ENCODE measurements at places on chromosomes 12 and 14.
A peak's percentile ranks its signal among the peaks of the same experiment; 100 is the strongest.

- peak; percentile 51 for DNase-seq
Measured at GRCh38 chr12:16323010-16323409, 24.4 kb upstream of the MGST1 start.

DNA sequence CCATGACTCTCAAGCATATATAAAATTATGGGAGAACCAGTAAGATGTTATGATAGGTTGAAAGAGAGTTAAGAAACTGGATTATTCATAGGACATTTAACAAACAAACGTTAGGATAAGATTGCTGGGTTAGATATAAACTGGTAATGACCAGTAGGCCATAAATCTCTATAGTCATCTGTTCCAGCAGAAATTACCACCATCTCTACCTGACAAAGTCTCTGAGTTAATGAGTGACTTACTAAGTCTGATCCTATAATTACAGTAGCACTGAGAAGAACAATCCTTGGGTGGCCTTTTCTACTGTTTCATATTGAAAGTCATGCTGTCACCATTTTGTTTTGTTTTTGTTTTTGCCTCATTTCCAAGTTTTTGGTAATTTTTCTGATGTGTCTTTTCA is 136.9 kb upstream of the CNOT2 start:
- no peak for DNase-seq

DNA sequence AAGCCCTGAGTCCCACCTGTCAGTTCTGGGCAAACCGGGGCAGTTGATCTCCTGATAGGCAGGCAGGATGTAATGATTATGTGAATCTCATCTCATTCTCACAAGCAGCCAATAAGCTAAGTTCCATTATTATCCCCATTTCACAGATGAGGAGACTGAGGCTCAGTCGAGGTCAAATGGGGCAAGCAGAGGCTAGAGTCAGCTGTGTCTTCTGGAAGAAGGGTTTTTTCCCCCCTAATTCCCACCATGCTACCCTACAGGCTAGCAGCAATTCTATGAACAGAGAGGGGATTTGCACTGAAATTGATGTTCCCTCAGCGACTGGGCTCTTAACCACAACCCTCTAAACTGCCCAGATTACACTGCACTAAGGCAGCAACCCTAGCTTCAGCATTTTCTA is 93.8 kb upstream of the MAP1LC3B2 start:
- DNase-seq, result no peak

GRCh38 chr14:52692248-52692962 is 3.0 kb downstream of the ERO1A start:
- DNase-seq, result peak; percentile 28

DNA sequence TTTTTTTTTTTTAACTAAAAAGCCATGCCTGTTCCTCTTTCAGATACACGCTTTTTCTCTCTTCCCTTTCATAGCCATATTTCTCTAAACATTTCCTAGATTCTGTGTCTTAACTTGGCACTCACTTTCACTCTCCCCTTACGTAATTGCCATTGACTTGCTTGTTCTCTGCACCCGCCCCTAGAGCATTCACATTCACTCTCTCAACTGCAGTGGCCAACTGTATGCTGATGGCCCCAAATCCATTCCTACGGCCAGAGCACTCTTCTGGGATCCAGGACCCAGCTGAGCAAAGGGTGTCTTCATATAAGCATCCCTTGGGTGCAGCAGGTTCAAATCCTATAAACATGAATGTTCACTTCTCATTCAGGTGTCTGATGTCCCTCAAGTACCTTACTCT is 59.5 kb downstream of the CKB start:
- DNase-seq, result no peak

GRCh38 chr14:20873370-20874177 is 17.6 kb upstream of the RNASE3 start:
- DNase-seq, result peak; percentile 64

DNA sequence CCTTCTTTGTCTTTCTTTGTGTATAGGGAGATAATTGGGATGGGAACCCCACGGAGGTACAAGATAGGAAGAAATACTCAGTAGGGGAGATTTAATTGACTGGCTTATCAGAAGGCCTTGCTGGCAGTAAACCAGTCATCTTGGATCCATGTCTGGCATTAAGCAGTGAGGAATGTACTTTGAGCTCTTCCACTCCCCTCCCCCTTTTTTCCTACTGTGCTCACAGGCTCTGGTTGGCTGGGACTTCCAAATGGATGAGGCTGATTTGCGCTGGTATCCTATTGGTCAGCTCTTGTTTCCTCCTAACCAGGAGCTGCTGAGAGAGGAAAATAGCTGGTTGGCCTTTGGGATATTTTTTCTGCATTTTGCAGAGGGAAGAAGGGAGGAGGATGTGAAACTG is 24.7 kb downstream of the NGDN start:
- peak; percentile 53 for DNase-seq

- DNase-seq, result no peak
Measured at GRCh38 chr12:52041695-52042123, 9.5 kb upstream of the NR4A1 start.

DNA sequence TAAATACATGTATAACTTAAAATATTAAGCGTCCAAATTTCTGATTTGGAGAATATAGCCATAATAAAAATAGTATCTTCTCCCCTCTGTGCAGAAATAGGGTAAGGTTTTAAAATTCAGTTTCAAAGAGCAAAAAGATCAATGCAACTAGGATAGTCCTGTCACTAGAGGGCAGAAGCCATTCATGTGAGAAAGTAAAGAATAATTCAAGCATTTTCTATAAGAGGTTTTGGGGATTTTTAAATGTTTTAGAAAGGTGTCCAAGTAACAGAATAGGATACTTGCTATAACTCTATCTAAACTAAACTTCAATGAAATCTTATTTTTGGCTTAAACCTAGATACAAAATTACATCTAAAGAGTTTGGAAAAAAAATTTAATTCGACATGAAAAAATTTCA is 50.3 kb downstream of the ADAMTS20 start:
- peak; percentile 44 for DNase-seq

GRCh38 chr14:105605464-105606304 is 79.3 kb downstream of the TMEM121 start:
- no peak for DNase-seq

DNA sequence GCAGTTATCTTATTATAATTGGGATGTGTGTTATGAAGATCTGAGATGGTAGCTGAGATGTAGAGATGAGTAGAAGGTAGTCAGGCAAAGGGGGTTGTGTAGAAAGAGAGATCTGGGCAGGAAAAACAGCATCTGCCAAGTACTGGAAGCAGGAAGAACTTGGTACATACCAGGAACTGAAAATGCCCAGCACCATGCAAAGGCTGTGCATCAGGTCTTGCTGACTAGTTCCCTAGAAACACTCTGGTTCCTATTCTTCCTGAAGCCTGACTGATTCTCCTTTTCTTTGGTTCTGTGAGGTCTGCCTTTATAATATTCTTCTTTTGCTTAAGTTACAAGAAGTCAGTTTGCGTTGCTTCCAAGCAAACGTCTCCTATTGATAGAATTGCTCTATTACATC is 6.7 kb upstream of the NFATC4 start:
- no peak for DNase-seq

DNA sequence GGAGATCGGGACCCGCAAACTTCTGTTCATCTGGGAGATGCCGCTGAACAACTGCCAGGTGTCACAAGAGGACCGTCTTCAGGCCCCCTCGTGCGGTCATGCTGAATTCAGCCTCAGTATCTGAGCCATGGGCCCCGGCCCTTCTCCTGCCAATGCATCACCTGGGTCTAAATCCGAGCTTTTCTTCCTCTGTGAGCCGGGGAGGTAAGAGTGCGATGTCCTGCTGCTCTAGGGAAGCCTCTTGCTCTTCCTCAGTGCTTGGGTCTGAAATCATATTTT is 155.8 kb upstream of the FKBP4 start:
- DNase-seq, result no peak

- peak; percentile 52 for DNase-seq
Measured at GRCh38 chr12:123891516-123892179, 81.0 kb downstream of the CCDC92 start.

- DNase-seq, result no peak
Measured at GRCh38 chr12:51323966-51324895, at the start of gene BIN2. Gene BIN2, minus strand, starts transcription at chr12:51324174. Its CDS starts 72 bp downstream, at chr12:51324102.

GRCh38 chr12:14362352-14362751 is 3.1 kb upstream of the ATF7IP start:
- DNase-seq, result no peak

GRCh38 chr12:114911196-114911595 is 227.2 kb upstream of the TBX3 start:
- no peak for DNase-seq

DNA sequence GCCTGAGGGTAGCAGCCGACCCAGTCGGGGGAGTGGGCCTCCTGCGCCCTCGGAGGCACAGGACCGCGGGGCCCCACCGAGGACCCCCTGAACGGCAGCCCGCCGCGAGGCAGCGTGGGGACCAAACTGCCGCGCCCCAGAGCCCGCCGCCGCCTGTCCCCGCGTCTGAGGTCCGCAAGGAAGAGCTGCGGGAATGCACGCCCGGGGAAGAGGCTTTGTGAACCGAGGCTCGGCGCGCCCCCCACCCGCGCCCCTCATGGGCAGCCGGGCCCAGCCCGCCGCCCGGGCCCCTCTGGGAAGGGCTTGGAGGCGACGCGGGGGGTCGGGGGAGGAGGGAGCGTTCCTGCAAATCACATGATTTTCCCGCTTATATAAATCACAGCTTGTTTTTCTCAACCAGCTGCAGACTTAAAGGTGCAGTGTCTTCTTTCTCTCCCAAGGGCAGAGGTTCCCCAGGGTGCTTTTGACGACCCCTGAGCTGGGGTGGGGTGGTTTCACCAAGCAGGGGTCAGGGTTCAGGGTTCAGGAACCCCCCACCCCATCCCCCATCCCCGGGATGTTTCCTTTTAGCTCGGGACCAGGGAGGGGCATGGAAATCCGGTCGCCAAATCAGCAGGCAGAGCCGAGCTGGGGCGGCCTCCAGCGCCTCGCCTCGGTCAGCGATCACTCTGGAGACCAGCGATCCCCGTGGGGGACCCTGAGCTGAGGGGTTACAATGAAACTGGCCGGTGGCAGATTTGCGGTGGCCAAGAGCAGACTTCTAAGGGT is 44.7 kb upstream of the ATP23 start:
- DNase-seq, result peak; percentile 80

GRCh38 chr12:19856389-19856788 is 417.1 kb downstream of the AEBP2 start:
- no peak for DNase-seq

DNA sequence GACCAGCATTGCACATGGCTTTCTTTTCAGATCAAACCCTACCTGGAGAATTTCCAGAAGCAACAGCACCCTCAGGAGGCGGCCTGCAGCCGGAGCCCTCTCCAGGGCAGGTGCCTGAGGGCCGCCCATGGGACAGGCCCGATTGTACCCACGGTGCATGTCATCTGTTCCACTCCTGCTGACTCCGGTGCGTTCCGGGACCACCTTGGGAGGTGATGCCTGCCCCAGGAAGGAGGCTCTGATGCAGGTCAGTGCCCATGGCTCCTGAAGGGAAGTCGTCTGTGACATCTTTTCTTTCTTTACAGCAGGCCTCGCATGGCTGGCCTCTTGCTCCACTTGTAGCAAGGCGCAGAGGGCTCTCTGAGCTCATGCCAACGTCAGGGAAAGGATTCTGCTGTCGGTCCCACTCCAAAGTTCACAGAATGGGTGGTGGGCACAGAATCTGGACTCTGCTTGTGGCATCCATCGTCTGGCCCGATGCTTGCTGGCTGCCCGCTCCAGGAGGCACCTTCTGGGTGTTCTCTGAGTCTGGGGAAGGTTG is 160.7 kb upstream of the RTL1 start:
- DNase-seq, result no peak

All from fibroblast of upper back skin (primary cell).